CD4-positive, alpha-beta T cell treated with Interleukin-17A for 1 hour (primary cell): ENCODE measurements at places on chromosomes 3 and 15.

GRCh38 chr15:56978898-56979662 is 60.6 kb downstream of the TCF12 start:
- DNase-seq = no peak

- peak; percentile 44 for DNase-seq
Measured at GRCh38 chr3:105764378-105765307, 104.2 kb downstream of the CBLB start.

- no peak for DNase-seq
Measured at GRCh38 chr15:86663979-86664378, 584.3 kb downstream of the AGBL1 start.

DNA sequence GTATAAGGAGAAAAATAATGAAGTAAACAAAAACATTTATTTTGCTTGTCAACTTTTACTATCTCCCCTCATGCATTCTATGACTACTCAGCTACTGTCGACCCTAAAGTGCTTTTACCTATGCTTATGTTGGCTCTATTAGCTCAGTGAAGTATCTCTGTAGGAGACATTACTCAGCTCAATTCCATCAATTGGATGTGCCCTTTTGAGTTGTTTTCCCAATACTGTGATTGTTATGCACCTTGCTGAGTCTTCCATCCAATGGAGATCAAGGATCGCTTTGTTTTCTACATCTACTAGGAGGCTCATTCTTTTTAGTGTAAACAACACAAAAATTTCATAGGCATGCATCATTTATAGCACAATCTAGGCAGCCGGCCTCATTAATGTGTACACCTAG is 403.8 kb upstream of the ARL6 start:
- no peak for DNase-seq

DNA sequence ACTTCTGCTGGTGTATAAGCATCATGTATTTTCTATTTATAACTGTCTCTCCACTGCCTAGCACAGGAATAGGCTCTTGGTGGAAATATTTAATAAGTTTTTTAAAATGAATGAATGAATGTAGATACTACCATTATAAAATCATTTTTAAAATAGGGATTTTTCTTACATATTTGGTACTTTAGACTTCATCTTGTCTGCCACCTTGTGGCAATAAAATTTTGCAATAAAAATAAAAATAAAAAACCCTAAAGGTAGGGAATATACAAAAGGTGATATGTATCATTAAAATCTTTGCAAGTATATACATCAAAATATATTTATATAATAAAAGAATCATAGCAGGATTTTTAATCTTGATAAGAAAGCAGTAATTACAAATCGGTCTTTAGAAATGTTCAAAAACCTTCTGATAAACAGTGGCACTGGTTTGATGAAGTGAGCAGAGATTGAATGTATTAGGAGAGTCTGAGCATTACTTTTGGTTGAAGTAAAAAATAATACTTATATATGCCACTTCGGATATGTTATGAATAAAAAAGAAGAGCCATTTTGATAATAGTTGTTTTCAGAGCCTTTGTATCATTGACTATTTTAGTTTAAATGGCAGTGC is 95.2 kb downstream of the SPATA16 start:
- DNase-seq = no peak
